ENCODE measurements at places on chromosomes 6 and 20.

DNA sequence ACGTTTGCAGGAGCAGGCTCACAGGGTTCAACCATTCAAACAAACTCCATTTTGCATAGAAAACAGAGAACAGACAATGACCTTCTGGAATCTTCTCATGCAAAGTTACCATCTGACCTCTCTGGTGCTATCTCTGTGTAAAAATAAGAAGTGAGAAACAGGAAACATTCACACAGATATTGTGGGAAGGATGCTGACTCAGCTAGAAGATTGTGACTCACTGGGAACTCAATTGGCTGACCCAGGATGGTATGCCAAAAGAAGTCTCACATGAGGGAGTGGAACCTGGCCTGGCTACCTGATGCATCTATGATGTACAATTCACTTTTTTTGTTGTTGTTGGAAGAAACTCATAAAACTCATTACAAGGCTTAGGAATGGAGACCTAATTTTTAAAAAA, 61.1 kb upstream of the TBX18 start:
- DNase-seq: no peak

DNA sequence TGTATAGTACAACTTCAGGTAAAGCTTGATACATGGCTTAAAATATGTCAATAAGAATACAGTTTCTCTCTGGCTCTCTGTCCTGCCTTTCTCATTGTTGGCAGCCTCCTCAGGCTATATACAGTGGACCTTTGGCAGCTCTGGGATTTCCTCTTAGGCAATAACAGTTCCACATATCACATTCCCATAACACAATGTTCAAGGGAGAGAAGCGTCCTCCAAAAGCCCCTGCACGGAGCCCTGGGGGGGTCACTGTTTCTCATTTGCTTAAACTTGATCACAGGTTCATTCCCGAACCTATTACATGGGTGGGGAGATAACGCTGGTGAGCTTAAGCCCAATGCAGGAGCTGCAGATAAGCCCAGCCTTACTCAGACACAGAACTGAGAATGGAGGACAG, 4.4 kb upstream of the FLRT3 start:
- no peak for DNase-seq

DNA sequence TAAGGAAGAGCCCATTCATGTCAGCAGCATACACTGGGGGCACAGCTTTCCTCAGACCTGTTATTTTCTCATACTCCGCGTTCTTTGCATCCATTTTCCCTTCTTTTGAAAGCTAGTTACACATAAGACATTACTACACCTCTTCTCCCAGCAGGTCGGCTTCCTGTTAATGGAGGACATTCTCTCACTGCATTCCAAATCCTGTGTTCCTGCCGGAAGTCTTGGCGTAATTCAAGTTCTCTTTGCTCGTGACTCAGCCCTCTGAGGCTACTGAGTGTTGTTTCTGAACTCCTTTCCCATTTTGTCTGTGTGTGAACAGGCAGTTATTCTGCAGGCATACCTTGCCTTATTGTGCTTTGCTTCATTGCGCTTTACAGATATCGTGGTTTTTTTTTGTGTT, 97.5 kb upstream of the ZBTB24 start:
- no peak for DNase-seq

- DNase-seq: no peak
These were observed 212.1 kb upstream of the PHACTR1 start for GRCh38 chr6:12504325-12504966.

- no peak for DNase-seq
These were observed 105.1 kb upstream of the HCRTR2 start for GRCh38 chr6:55069132-55069781.

DNA sequence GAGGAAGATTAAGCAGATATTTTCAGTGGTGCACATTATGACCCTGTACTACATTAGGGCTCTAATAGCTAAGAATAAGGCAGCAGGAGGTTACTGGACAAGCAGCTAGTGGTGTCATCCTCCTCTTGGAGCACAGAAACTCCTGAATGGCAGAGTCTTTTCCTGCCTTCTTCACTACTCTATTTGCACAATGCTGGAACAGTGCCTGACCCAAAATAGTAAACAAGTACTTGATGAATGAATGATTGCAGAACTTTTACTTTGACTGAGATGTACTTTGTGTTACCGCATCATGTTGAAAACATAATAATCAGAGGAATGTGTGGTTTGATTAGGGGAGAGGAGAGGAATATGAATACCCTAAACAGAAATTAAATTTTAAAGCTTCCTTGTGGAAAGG, 30.0 kb upstream of the UST start:
- no peak for DNase-seq

- DNase-seq: no peak
These were observed 414.0 kb upstream of the OPRM1 start for GRCh38 chr6:153625089-153625488.

DNA sequence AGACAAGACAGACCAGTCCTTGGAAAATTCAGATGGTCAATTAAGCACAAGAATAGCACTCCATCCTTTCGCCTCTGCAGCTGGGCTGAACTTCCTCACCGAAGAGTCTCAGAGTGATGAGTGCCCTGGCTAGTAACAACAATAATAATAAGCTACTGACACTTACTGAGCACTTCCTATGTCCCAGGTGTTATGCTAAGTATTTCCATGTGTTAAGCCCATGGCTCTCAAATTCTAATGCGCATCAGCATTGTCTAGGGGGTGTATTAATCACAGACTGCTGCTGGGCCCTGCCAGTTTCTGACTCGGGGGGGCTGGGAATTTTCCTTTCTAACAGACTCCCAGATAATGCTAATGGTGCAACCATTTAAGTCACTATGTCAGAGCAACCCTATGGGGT, 118.2 kb upstream of the LRFN2 start:
- DNase-seq: no peak

- DNase-seq: no peak
These were observed 223.4 kb downstream of the PREX1 start for GRCh38 chr20:48604426-48604825.

DNA sequence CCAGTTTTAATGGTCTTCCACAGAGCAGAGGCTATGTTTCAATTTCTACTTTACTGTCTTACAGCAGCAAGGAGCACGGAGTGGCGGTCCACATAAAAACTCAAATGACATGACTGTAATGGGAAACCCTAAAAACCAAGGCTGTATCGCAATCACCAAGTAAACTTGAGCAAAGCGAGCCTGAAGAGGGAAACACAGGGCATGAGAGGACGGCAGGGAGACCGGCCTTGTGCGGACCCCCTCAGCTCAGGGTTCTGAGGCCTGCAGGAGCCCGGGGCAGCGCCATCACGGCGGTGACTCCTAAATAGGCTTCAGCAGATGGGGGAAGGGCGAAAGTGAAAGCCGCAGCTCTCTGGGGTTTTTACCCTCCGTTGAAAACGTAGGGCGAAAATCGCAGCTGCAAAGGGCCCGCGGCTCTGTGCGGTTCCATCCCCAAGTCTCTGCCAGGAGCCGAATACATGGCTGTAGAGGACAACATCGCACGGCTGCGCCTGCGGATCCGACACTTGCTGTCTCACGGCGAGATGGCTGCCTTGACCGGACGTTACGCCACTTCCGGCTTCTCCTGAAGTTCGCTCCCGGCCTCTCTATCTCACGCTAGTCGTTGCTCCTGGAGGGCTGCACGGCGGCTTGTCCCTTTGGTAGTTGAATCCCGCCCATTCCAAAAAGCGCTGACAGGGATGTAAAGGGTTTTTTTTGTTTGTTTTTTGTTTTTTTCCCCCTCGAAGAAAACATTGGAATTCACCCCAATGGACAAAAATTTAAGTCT, at the start of gene PSMB1:
PSMB1 (minus strand) TSS at position 543 of the 769 bp plus-strand sequence; CDS start at position 478, 65 bp downstream.
- peak; percentile 86 for DNase-seq

- no peak for DNase-seq
These were observed 67.2 kb downstream of the CEBPB start for GRCh38 chr20:50257860-50258259.

DNA sequence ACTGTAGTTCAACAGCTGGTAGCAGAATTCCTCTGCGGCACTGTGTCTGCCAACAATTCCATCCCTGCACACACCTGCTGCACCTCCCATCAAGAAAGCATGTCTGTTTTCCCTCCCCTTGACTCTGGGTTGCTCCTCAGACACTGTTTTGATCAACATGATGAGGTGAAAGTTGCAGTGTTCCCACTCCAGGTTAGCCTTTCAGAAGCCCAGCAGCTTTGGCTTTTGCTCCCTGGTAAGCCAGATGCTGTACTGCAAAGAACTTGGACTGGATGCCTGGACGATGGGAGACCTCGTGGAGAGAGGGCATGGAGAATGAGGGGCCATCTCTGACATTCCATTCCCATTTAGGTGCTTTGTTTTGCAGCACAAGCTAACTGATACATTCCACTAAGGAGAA, 79.1 kb upstream of the MAFB start:
- DNase-seq: no peak

GRCh38 chr6:38805692-38806091, 90.6 kb downstream of the DNAH8 start:
- DNase-seq: no peak

DNA sequence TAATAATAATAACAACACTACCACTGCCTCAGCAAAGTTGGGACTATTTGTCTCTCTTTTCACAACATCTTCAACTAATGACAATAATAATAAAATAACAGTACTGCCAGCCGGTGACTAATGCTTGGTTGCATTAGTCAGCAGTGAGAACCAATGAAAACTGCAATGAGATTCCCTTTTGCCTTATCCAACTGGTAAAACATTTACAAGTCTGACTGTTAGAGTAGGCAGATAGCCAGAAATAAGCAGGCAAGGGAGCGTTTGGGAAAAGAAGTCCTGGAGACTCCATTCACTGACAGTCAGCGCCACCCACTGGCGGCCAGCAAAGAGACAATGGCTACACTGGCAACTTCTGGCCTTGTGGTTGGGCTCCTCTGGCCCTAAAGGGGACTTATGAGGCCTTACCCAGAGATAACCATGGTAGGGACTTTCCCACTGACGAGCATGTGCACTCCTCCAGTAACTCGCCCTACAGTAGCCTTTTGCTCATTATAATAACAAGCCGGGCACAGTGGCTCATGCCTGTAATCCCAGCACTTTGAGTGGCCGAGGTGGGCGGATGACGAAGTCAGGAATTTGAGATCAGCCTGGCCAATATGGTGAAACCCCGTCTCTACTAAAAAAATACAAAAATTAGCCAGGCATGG, 3.4 kb upstream of the NSFL1C start:
- no peak for DNase-seq

DNA sequence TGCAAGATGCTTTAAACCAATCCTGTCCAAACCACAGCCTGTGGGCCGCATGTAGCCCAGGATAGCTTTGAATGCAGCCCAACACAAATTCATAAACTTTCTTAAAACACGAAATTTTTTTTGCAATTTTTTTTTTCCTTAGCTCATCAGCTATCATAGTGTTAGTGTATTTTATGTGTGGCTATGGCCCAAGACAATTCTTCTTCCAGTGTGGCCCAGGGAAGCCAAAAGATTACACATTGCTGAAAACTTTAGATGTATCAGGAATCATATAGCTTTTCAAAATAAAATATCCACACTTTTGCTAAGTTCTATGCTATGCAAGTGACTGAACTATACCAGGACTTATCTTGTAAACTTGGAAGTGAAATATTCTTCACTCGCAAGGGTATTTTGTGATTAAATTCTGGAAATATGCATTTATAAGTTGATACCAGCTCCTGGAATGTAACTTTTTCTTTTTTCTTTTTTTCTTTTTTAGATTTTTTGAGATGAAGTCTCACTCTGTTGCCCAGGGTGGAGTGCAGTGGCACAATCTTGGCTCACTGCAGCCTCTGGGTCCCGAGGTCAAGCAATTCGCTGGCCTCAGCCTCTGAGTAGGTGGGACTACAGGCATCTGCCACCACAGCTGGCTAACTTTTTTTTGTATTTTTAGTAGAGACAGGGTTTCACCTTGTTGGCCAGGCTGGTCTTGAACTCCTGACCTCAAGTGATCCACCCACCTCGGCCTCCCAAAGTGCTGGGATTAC, 49.8 kb downstream of the MTHFD1L start:
- DNase-seq: no peak

DNA sequence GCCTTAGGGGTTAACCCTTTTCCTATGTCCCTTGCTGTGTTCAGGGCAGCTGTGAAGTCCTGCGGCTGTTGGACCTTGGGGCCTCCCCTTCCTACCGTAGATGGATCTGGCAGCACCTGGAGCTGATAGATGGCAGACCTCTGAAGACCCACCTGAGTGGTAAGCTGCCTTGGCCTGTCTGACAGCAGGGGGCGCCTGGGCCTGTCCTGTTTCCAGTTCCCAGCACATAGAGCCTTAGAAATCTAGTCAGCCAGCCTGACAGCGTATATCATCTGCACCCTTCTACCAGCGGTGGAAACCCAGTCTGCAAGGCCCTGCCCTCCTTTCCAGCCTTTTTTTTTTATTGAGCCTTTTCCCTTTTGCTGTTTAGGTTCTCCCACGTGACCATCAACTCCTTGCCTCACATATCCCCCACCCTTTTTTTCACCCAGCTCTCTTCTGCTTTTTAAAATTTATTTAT, 26.6 kb downstream of the CNBD2 start:
- DNase-seq: peak; percentile 71

- no peak for DNase-seq
These were observed 20.4 kb upstream of the FRMD1 start for GRCh38 chr6:168099201-168100010.

- DNase-seq: no peak
These were observed 40.8 kb downstream of the IYD start for GRCh38 chr6:150409576-150410066.

GRCh38 chr20:43827940-43828562, 86.6 kb upstream of the TOX2 start:
- DNase-seq: no peak

DNA sequence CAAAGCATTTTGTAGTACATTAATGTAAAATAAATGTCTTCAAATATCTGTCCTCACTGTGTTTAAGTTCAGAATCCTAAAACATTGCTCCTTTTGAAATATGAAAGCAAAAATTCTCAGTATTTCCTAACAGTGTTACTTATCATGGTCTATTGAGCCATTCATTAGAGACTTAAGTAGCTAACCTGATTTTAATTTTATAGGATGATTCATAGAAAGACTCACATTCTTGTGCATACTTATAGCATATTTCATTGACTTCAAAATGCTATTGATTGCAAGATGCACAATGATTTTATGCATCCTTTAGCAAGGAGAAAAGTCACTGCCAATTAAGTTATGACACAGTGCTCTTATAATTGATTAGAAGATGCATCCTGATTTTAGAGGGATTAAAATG, 85.7 kb downstream of the HIVEP1 start:
- no peak for DNase-seq

DNA sequence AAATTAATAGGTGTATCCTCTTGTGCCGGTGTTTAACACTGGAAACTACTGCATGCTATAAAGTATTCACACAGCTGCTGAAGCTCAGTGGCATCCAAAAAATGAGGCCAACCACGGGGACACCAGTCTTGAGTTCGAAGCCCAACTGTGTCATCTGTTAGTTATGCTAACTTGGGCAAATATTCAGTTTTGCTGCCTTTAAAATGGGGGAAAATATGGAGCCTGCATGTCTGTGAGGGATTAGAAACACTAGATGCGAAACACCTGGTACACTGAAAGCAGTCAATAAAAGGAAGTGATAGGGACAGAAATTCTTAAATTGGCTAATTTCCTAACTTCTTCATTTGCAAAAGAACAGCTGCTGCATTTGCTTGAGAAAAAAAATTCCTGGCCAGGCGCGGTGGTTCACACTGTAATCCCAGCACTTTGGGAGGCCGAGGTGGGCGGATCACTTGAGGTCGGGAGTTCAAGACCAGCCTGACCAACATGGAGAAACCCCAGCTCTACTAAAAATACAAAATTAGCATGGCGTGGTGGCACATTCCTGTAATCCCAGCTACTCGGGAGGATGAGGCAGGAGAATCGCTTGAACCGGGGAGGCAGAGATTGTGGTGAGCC, 36.6 kb upstream of the MLIP start:
- no peak for DNase-seq

Data from CD4-positive, alpha-beta T cell treated with Interleukin-4 for 4 hours (primary cell).